ENCODE measurements at places on chromosomes 4 and X. TPM values are rescaled to one million over a fixed set of nuclear protein-coding genes. Genes with fewer than 3 reads are reported as not detected.

DNA sequence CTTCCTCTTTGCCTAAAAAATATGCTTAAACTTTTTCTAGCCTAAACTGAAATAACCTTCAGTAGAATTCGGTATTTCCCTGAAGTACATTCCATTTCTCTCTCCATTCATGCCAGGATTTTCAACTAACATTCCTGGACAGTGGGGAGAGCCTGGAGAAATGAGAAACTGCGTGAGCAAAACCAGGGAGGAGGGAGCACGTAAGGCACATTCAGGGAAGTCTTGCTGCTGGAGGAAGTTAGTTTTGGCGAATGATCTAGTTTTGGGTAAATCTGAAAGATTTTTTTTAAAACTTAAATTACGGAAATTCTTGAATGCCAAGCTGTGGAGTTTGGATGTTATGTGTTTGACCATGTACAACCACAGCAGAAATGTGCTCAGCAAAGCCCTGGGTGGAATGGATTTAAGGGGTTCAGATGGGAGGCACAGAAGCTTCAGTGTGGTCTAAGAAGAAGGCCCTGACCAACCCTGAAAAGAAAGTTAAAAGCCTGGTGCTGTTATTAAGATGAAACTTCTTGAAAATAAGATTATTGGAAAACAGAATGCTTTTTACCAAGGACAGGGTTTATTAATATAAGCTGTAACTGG, 347.8 kb downstream of the ANK2 start:
- DNase-seq = peak; percentile 93

The TCEAL2 gene
- polyA plus RNA-seq = 0.87 TPM

DNA sequence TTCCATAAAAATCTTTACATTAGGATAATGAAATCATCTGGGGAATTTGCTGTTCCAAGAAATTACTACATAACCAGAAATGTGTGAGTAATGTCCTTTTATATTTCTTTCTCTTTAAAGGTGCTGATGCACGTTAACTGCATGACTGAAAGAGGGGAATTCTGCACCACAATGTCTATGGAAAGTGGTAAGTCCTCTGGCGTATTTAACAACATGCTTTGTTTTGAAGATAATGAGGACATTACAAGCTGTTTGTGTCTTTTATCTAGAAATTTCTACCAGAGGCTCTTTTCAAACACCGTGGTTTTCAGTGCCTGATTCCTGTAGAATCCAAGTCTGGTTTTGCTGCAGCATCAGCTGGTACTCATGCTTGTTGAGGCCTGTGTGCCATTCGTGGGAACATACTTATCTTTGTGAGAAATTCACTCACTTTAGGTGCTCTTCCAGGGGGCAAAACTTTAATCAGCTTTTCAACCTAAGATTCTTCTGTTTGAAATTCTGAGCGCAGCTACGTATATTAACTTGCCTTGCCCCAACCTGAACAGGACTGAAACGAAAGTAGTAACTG, 257.2 kb downstream of the PDHA2 start:
- no peak for DNase-seq

DNA sequence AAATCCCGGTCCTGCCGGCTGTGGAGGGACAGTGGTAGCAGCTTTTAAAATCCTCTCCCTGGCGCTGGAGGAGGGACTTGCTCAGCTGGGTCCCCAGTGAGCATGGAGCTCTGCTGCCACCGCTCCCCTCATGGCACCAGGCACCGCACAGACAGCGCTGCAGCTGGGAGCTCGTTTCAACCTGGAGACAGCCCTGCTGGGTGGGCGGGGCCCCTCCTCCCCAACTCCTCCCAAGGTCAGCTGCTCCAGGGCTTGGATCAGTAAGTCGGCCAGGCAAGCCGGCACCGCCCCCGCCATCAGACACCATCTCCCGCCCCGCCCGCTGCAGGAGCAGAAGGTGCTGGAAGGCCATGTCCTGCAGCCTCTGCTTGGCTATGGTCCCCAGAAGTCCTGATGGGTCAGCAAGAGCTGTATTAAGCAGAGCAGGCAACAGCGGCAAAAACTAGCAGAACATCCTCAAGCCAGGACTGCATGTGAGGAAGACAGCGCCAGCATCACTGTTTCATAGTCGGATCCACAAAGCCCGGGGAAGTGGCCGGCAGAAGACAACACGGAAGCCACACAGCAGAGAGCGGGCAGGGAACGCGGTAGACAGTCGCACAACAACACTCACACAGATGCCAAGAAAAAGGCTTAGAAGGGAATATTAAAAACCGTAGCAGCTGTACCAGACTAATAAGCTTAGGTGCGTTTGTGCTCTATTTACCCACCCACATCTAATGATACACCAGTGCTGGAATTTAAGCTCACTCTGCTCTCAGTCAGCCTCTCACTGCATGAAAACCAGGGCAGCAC, 16.2 kb downstream of the ZFYVE28 start:
- peak; percentile 86 for DNase-seq

The RNF212 gene
- polyA plus RNA-seq = 2.3 TPM

DNA sequence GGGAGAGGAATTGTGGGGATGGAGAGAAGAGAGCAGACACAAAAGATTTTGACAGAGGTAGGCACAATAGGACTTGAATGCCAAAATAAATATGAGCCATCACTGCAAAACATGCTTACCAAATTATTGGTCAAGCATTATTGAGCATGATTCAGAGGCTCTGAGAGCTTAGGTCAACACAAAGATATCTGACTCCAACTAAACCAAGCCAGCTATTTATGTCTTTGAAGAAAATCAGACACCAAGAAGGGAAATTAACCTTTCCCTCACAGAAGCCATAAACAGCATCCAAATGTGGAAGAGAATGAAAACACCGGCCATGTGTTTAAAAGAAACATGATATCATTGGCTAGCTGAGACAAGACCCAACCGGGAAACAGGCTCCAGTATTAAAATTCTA, 323.2 kb downstream of the RAB28 start:
- DNase-seq = peak; percentile 13

DNA sequence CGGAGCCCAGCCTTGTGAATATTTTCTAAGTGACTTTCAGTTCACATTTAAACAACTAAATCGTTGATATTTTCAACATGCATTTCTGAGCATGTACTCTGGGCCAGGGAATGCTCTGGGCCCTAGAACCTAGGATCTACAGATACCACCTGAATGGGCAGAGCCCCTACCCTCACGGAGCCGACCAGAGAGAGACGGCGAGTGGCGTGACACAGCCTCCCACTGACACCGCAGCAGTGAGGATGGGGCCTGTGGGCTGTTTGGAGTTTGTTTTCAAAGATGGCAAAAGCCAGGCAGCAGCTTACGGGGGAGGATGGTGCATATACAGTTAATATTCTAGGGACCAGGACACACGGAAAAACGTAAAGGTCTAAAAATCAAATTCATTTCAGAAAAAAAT, 17.7 kb downstream of the NELFA start:
- DNase-seq = no peak

The TMEM31 gene
- 0.74 TPM for polyA plus RNA-seq

DNA sequence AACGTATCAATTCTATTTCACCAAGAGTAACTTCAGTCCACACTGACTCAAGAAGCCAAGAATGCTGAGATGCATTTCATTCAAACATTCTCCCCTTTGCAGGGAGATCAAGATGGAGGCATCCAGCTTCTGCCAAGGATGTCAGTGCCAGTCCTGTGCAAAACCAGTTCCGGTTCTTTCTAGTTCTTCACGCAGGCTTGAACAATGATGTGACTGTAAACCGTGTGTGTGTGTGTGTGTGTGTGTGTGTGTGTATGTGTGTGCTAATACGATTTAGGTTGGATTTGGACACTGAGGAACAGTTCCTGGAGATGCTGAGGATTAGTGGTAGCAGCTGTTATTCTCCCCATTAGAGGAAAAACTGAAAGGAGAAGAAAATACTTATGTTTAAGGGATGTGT, at the start of gene REELD1:
Gene REELD1 (plus strand): TSS at position 301 of the 400 bp plus-strand sequence. CDS start 2,415 bp downstream, outside the sequence.
- DNase-seq = no peak

DNA sequence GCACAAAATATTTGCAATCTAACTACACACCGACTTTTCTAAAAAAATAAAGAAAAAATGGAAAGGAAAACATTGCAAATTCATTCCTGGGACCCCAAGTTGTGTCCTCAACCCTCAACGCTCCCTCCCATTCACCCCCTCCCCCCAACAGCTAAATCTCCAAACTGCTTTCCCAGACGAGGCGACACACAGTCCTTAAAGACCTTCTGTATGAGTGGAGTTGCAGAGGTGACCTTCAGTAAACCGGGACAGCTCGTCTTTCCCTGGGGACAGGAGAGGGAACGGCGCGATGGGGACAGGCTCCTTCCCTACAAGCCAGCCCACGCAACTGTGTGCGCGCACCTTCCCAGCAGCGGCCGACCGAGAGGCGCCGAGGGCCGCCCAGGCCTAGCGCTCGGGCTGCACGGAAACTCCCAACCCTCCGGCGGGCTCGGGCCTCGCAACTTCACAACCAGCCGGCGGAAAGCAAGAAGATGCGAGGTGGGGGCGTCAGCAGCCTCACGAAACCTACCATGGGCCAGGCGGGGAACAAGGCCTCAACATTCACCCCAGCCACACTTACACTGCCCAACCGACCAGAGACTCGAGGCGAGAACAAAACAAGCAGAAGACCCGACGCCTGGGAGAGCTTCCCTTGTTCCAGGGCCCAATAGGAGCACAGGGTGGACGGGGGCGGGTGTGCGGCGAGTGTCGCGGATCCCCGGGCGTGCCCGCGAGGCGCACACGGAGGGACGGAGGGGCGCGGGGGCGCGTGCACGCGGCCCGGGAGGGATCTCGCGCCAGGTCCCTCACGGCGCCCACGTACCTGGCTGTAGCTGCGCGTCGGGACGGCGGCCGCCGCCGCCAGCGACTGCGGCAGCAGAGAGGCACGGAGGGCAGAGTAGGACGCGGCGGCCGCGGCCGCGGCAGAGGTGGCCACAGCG, 763 bp downstream of the GRSF1 start:
- peak; percentile 83 for DNase-seq

DNA sequence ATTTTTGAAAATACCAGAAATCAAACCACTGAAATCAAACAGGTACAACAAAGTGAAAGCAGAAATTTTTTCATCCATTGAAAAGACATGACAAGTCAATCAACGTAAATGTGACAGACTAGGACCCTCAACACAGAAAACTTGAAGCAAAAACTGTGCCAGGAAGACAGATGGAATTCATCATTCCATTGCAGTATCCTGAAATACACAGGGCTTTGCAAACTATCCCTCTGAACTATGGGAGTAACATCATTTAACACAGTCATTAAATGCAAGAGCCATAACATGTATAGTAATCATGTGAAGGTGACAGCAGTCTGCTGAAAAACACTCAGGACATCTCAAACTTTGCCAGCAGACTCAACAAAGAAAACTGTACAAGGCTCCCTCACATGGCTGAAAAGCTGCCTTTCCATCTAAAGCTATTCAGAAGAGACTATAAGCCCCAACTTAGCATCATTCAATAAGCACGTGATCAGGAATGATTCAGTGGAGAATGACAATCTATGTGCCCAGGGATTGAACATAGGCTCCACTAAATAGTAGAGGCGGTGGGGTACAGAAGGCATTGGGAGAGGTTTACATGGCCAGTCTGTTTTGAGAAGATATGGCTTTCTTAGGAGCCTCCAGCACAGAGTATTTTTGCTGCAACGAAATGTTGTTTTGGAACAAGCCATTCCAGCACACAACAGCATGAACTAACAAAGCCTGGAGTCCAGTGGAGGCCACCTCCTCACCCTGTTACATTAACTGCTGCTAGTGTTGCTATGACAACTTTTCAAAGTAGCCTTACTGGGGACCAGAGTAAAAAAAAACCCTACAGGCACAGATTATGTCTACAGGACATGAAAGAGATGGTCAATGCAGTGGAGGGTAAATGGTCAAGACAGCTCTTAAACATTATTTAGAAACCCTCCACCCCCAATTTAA, 274.5 kb upstream of the NOCT start:
- no peak for DNase-seq

The EIF4E gene
- 61.9 TPM for polyA plus RNA-seq

The ZNF711 gene
- 25.4 TPM for polyA plus RNA-seq

The PRDM8 gene
- 16.7 TPM for polyA plus RNA-seq

Measured in muscle of leg (tissue), 16 donors.